Upper lobe of left lung (tissue), 6 donors: ENCODE measurements at places on chromosomes 11 and 22.
A peak's percentile ranks its signal among the peaks of the same experiment; 100 is the strongest.

DNA sequence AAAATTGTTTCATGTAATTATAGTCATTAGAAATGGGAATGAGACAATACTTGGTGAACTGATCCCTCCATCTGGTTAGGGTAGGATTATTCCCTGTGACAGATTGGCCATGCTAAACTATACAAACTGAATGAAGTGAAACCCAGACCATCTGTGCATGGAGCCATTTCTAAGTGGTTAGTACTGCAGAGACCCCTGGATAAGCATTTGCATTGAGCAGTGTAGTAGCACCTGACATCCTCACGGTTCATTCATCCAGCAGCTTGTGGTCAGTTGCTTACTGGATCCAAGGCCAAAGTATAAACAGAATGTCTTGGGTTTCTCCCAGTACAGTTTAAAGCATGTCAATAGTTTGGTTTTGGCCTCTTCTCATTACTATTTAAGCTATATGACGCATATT, 93.8 kb upstream of the ARHGAP42 start:
- DNase-seq, result no peak

- DNase-seq, result peak; percentile 84
Measured at GRCh38 chr22:45911601-45912271, 65.2 kb downstream of the WNT7B start.

- DNase-seq, result peak; percentile 7
Measured at GRCh38 chr22:19626042-19626587, 88.2 kb upstream of the SEPTIN5 start.

DNA sequence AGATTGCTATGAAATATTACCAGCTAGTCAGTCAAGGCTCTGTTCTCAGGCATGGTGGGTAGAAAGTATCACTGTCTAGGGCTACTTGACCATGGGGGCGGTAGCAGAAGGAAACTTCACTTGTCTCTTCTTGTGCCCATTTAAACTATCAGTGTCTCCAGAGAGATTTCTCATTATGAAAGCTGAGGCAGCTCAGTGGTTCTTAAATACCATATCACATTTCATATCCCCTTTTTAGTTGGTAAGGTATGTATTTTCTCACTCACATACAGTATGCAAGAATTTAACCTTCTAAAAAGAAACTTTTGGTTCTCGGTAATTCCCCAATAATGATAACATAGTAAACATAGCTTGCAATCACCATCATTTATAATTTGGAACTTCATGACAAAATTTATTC, 1180.0 kb upstream of the TENM4 start:
- no peak for DNase-seq

DNA sequence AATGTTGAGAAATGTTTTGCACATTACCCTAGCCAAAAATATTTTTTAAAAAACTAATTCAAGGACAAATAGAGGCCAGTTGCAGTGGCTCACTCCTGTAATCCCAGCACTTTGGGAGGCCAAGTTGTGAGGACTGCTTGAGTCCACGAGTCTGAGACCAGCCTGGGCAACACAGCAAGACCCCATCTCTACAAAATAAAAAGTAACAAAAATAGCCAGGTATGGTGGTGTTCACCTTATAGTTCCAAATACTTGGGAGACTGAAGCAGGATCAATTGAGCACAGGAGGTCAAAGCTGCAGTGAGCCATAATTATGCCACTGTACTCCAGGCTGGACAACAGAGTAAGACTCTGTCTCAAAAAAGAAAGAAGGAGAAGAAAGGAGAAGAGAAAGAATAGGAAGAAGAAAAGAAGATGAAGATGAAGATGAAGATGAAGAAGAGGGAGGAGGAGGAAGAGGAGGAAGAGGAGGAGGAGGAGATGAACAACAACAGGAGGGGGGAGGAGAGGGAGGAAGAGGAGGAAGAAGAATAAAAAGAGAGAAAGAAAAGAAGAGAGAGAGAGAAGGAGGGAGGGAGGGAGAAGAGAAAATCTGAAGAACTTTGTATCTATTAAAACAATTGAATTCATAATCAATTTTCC, 136.5 kb downstream of the TTC28 start:
- no peak for DNase-seq

- no peak for DNase-seq
Measured at GRCh38 chr22:17563936-17564391, 666 bp downstream of the SLC25A18 start.

- peak; percentile 50 for DNase-seq
Measured at GRCh38 chr22:48685767-48686166, 1141.9 kb downstream of the BRD1 start.

DNA sequence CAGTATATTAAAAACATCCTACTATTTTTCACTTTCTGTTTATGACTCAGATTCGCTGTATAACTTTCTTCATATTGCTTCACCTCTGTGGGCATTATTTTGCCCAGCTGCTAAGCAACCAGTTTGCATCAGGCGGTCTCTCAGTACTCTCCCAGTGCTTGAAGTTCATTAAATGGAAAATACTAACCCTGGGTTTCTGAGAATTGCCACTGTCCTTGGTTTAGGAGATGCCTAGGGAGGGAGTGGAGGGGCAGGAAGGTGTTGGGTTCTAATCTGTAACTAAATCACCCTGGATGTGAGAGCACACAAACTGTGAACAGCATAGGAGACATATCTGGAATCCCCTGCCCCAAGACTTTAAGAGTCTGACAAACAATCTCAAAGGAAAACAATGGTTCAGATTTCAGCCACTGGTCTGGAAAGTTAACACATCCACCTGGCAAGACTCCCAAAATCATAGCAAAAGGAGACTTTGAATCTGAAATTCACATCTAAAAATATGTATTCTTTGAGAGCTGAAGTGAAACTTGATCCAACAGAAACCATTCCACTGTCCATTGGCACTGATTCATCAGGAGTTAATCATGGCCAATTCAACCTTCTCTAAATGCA, 540.0 kb downstream of the SOX6 start:
- DNase-seq, result no peak

- no peak for DNase-seq
Measured at GRCh38 chr11:34604145-34604544, 16.7 kb upstream of the EHF start.

- no peak for DNase-seq
Measured at GRCh38 chr22:17767233-17768065, 6.8 kb downstream of the BID start.

- DNase-seq, result no peak
Measured at GRCh38 chr22:20237480-20238440, 30.4 kb downstream of the RTN4R start.

GRCh38 chr22:25360891-25361645, 141.6 kb downstream of the CRYBB2 start:
- DNase-seq, result peak; percentile 14

DNA sequence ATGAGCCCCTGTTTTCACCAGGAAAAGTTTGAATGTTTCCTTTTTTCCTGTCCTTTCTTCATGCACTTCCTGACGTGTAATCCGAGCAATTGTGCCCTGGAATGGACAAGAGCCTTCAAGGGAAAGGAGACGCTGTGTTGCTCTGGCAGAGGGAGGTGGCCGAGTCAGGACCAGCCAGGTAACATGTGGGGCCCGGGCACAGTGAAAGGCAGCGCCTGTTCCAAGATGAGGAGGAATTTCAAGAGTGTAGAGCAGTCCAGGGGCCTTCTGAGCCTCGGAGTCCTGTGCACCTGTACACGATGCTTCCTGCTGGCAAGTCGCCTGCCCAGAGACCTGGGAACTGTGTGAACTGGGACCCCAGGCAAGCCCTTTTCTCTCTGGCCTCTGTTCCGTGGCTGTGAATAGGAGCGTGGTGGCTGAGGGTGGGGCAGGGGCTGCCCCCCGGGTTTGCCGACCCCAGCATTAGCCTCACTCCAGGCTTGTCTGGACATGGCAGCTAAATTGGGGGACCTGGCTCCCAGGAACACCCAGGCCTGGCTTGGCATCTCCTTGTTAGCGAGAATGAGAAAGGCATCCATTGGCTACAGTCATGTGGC, 92.0 kb downstream of the MYEOV start:
- DNase-seq, result no peak

DNA sequence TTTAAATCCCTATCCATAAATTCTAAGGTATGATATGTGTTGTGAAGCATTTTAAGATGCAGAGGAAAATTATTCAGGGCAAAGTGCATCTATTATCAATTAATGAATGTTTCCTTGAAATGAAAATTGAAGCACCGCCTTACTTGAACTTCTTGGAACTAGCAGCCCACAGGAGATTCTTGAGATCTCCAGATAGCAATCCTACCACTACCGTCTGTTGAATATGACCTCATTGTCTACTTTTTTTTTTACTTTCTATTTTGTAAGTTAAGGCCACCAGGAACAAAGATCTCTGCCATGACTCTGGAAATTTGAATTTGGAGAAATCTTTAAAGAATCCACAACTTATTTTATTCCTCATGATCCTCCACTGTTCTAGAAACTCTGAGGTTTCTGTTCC, 808.7 kb downstream of the KCNA4 start:
- no peak for DNase-seq

GRCh38 chr11:23079382-23079813, 219.1 kb upstream of the CCDC179 start:
- DNase-seq, result no peak

DNA sequence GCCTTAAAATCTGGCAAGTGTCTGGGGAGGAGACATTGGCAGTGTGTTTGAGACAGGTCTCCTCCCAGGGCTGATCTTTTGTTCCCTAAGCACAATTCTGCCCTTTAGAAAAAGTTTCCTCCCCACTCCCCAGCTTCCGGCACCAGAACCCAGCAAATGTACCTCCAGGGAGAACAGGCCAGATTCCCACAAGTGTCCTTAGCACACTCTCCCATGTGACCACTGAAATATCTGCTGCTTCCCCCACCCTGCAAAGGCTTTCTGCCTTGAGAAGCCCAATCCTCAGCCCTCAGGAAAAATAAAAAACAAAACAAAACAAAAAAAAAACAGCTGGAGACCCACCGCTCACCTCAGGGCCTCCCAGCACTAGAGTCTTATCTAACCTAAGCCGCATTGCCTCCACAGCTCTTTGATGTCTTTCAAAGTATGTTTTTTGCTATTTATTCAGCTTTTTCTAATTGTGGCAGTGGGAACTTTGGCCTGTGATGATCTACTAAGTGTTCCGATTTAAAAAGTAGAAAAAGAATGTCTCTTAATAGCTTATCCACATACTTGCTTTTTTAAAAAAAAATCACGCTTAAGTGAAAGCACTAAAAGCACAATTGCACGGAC, 29.0 kb upstream of the FBLN1 start:
- no peak for DNase-seq

DNA sequence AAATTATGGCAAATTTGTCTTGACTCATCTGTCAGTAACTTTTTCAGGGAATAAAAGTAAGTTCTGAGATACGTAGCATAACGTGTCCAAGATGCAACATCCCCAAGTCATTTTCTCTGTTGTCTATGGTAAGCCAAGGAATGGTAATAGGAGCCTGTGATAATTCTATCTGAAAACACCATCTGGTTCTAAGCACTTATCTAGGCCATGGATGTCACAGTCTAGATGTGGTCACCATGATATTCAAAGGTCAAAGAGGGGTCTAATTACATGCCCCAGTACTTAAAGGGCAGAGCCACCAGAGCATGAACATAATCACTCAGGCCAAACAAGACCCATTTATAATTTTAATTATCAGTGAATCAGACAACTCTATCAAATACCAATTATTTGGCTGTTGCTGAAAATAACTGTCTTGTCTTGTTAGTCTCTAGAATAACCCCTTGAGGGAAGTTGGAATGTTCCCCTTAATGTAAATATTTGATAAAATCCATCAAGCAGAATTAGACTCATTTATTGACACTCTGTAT, 225.1 kb upstream of the MPPED2 start:
- DNase-seq, result no peak

GRCh38 chr22:44360668-44361381, 48.1 kb upstream of the SHISAL1 start:
- DNase-seq, result peak; percentile 57

GRCh38 chr11:126748100-126748791, 252.3 kb downstream of the KIRREL3 start:
- DNase-seq, result peak; percentile 57

DNA sequence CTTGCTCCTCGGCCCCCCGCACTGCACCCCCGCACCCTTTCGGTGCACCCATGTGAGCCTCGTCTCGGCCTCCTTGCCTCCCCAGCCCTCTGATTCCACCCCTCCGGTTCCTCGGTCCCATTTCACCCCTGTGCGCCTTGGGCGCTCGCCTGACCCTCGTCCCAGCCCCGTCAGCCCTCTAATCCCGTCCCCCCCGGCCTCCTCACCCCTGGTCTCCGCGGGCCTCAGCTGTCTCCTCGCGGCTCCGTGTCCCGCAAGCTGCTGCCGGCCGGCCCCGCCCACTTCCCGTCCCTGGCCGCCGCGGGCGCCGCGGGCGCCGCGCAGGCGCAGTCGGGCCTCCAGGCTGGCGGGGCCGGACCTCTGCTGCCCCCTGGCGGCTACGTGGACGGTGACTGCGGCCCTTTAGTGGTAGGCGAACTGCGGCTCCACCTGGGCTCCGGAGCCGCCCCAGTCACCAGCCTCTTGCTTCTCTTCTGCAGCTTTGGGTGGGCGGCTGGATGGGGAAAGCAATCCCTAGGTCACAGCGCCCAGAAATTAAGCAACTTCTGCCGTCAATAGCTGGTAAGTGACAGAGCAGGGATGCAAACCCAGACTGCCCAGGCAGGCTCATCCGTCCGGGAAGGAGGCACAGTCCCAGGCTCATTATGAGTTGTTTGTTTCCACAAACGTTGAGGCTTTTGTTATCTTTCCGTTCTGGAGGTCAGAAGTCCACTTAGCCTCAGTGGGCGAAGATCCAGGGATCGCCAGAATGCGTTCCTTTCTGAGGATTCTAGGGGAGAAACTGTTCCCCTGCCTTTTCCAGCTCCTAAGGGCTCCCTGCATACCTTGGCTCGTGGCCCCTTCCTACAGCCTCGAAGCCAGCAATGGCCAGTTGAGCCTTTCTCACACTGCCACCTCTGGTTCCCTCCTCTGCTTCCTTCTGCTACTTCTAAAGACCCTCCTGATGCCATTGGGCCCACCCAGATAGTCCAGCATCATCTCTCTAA, at the start of gene PPM1F:
PPM1F (minus strand) TSS at position 263 of the 986 bp plus-strand sequence. CDS start 6,800 bp downstream, outside the sequence.
- peak; percentile 98 for DNase-seq

GRCh38 chr11:47184711-47185304, 1.4 kb downstream of the PACSIN3 start:
- DNase-seq, result peak; percentile 63

DNA sequence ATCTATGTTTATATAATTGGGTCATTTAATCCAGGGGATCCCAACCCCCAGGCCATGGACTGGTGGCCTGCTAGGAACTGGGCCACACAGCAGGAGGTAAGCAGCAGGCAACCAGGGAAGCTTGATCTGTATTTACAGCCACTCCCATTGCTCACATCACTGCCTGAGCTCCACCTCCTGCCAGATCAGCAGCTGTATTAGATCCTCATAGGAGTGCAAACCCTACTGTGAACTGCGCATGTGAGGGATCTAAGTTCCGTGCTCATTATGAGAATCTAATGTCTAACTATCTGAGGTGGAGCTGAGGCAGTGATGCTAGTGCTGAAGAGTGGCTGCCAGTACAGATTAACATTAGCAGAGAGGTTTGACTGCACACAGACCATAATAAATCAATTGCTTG, 32.8 kb downstream of the MS4A2 start:
- DNase-seq, result no peak

GRCh38 chr11:129402206-129403171, 26.8 kb downstream of the BARX2 start:
- DNase-seq, result no peak

- no peak for DNase-seq
Measured at GRCh38 chr11:75591371-75591770, 29.3 kb downstream of the SERPINH1 start.
